ENCODE measurements at places on chromosomes 4 and X. TPM values are rescaled to one million over a fixed set of nuclear protein-coding genes. Genes with fewer than 3 reads are reported as not detected.

DNA sequence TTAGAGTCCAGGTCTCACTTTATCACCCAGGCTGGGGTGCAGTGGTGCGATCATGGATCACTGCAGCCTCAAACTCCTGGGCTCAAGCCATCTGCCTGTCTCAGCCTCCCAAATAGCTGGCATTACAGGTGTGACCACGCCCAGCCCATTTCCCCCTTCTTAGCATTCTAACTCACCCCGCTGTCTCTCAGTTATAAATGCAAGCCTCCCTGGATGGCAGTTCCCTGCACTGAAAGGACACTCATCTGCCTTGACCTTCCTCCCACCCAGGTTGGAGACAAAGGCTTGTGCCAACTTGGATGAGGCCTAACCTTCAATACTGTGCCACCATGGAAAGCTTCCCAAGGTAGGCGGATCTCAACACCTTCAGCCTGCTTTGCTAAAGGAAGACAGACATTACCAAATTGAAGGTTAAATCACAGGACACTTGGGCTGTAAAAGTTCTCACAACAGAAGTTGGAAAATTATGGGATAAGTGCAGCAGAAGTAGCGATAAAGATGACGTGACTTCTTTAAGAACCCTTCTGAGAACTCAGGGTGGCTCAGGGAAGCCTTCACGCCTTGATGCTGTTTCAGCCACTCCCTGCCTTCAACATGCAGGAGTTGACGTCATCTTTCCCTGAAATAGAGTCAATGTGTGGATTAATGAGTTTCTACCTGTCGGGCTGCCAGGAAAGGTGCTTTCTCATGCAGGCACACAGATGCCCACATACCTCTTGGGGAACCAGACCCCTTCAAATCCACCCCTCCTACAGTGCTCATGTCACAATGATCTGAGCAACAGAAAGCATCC, 10.6 kb upstream of the GPM6B start:
- no peak for DNase-seq
- no peak overlapping the region for H3K4me3 ChIP-seq
- no peak overlapping the region for H3K27ac ChIP-seq
- no peaks in the 10 kb centered on the region for H3K4me1 ChIP-seq
- no peaks in the 10 kb centered on the region for H3K27me3 ChIP-seq

The STPG2 gene
- total RNA-seq, result not detected

DNA sequence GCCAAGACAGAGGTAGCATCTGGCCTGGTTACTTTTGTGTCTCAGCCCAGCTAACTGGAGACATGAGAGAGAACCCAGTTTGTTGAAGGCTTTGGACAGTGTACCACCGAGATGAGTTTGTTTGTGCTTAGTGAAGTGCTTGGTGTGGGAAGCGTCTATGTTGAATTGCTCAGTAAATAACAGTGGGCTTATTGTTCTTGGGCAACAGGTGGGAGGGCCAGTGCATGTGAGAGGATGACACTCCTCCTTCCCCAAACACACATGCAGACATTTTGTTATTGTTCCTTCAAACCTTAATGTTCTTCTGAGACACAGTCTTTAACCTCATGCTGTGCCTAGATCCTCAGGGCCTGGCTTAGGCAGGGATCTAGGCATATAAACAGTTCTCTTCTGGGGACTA, 39.7 kb downstream of the MSN start:
- peaks cover 62% of the 10 kb centered on the region for H3K36me3 ChIP-seq
- H3K27ac ChIP-seq, result peak overlapping the region; percentile 76
- H3K27me3 ChIP-seq, result no peaks in the 10 kb centered on the region

- no peaks in the 10 kb centered on the region for H3K4me1 ChIP-seq
- H3K4me3 ChIP-seq, result no peak overlapping the region
- no peaks in the 10 kb centered on the region for H3K36me3 ChIP-seq
- no peak overlapping the region for H3K27ac ChIP-seq
Observed at GRCh38 chrX:38163193-38163592, 57.5 kb downstream of the SRPX start.

DNA sequence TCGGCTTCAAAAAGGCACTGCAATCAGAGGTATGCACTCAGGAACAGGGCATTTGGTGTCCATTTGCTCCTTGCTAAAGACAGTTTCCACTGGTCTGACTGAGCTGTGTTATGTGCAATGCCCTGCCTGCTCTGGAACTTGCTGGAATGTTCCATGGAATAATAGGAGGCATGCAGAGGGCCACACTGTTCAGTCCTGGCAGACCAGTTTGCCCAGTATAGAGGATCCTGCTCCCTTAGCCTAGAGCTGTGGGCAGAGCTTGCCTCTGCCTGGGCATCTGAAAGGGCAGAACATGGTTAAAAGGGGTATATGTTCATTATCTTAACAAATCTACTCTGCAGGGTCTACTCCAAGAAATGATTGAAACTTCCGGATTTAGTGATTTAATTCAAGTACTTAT, 27.8 kb upstream of the CD99L2 start:
- H3K27ac ChIP-seq, result no peak overlapping the region
- no peak for DNase-seq
- no peak overlapping the region for H3K4me3 ChIP-seq
- no peaks in the 10 kb centered on the region for H3K27me3 ChIP-seq
- no peaks in the 10 kb centered on the region for H3K4me1 ChIP-seq

DNA sequence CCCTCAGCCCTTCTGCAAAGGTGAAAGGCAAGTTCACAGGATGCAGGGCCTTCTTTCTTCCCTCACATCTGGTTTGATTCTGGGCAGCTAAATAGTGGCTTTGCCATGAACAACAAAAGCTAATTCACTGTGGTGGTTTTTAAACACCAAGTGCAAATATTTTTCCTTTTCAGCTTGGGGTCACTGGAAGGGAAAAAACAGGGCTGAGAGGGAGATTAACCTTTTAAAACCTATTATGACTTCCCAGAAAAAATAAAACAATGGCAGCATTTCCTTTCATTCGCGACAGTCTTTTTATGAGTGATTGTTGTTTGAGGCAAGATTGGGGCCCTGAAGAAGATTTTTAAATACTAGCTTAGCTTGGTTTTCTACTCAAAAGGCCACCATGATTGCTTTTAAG, 103.7 kb upstream of the SCML1 start:
- H3K4me1 ChIP-seq, result peaks cover 6% of the 10 kb centered on the region
- H3K27me3 ChIP-seq, result no peaks in the 10 kb centered on the region
- DNase-seq, result no peak
- no peaks in the 10 kb centered on the region for H3K36me3 ChIP-seq
- H3K4me3 ChIP-seq, result peak overlapping the region; percentile 9
- H3K27ac ChIP-seq, result peak overlapping the region; percentile 62

- H3K27ac ChIP-seq, result no peak overlapping the region
- H3K36me3 ChIP-seq, result no peaks in the 10 kb centered on the region
- no peaks in the 10 kb centered on the region for H3K4me1 ChIP-seq
- DNase-seq, result no peak
- H3K4me3 ChIP-seq, result no peak overlapping the region
Observed at GRCh38 chr4:17058916-17059741, 160.7 kb upstream of the LDB2 start.

DNA sequence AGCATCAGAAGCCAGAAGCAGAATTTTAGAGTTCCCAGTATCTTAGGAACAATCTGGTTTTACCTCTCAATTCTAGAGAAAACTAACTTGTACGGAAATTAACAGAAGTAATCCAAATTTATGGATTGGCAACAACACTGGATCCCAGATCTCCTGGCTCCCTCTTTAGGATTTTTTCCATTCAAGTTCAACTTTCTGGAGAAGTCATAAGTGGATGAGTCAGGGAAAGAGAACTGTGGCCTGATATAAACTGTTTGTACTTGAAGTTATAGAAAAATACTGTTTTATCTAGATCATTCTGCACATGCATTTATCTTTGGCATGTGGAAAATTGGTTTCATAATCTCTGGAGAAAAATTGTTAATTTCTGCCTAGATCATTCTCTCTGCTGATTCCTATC, 380.4 kb downstream of the PCDH7 start:
- no peak for DNase-seq
- H3K4me3 ChIP-seq, result no peak overlapping the region
- H3K27ac ChIP-seq, result no peak overlapping the region
- H3K36me3 ChIP-seq, result no peaks in the 10 kb centered on the region
- no peaks in the 10 kb centered on the region for H3K4me1 ChIP-seq

DNA sequence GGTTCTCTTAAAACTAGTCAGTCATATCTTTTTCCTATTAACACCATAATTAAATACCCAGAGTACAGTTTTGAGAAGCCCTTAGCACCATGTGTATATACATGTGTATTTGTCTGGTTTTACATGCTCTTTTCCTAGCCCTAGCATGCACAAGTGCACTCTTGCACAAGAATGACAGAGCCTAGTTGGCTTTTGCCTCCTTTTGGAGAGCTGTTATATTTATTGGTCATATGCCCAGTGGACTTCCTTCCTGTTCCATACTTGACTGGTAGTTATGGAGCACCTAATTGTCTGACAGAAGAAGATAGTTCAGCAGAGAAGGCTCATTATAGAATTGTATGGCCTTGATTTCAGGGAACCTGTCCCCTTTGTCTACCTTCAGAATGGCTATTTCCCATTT, 155.6 kb downstream of the ARX start:
- no peak overlapping the region for H3K27ac ChIP-seq
- no peak overlapping the region for H3K4me3 ChIP-seq
- DNase-seq, result no peak
- H3K27me3 ChIP-seq, result no peaks in the 10 kb centered on the region
- peaks cover 24% of the 10 kb centered on the region for H3K36me3 ChIP-seq

The ADH1C gene
- not detected for total RNA-seq

The MAGEA8 gene
- total RNA-seq, result not detected

The DCLK2 gene
- not detected for total RNA-seq

DNA sequence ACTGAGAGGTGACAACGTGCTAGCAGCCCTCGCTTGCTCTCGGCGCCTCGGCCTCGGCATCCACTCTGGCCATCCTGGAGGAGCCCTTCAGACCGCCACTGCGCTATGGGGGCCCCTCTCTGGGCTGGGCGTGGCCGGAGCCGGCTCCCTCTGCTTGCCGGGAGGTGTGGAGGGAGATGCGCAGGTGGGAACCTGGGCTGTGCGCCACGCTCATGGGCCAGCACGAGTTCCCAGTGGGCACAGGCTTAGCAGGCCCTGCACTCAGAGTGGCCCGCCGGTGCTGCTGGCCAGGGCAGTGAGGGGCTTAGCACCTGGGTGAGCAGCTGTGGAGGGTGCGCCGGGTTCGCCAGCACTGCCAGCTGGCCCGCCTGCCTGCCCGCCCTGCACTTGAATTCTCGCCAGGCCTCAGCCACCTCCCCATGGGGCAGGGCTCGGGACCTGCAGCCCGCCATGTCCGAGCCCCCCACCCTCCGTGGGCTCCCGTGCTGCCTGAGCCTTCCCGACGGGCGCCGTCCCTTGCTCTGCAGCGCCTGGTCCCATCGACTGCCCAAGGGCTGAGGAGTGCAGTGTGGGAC, 148.0 kb downstream of the RAPGEF2 start:
- H3K36me3 ChIP-seq, result peaks cover 9% of the 10 kb centered on the region
- no peak for DNase-seq
- peaks cover 2% of the 10 kb centered on the region for H3K4me1 ChIP-seq
- H3K27ac ChIP-seq, result no peak overlapping the region

The BEND4 gene
- total RNA-seq, result 0.81 TPM

- no peaks in the 10 kb centered on the region for H3K36me3 ChIP-seq
- no peak for DNase-seq
- no peak overlapping the region for H3K4me3 ChIP-seq
- no peaks in the 10 kb centered on the region for H3K4me1 ChIP-seq
Observed at GRCh38 chr4:86848136-86848535, 1.0 kb downstream of the SLC10A6 start.

GRCh38 chrX:108397627-108398391, 40.4 kb downstream of the COL4A6 start:
- H3K27ac ChIP-seq, result no peak overlapping the region
- H3K36me3 ChIP-seq, result no peaks in the 10 kb centered on the region
- DNase-seq, result no peak
- no peaks in the 10 kb centered on the region for H3K4me1 ChIP-seq

All from activated CD8-positive, alpha-beta T cell treated with anti-CD3 and anti-CD28 coated beads, Interleukin-2, amount 10 ng/mL, durations not matched to agents 7 days and 5 days (primary cell).